ENCODE measurements at places on chromosomes 6 and 20. TPM values are rescaled to one million over a fixed set of nuclear protein-coding genes. Genes with fewer than 3 reads are reported as not detected.
A peak's percentile ranks its signal among the peaks of the same experiment; 100 is the strongest.

- no peaks in the 10 kb centered on the region for H3K36me3 ChIP-seq
- no peak overlapping the region for H3K27ac ChIP-seq
- peaks cover under 1% of the 10 kb centered on the region for H3K27me3 ChIP-seq
- H3K4me1 ChIP-seq = peaks cover 10% of the 10 kb centered on the region
These were observed 75.2 kb upstream of the ARID1B start for GRCh38 chr6:156701966-156702365.

Gene GABBR1
- 158 TPM for total RNA-seq

DNA sequence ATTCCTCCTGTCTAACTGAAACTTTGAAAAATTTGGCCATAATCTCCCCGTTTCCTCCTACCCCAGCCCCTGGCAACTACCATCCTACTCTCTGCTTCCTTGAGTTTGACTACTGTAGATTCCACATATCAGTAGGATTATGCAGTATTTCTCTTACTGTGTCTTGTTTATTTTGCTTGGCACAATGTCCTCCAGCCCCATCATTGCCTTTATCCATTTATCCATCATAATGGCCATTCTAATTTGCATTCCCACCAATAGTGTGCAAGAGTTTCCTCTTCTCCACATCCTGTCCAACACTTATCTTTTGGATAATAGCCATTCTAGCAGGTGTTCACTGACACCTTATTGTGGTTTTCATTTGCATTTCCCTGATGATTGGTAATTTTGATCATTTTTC is 202.3 kb downstream of the THBS2 start:
- no peak for DNase-seq
- H3K4me3 ChIP-seq = no peak overlapping the region
- H3K4me1 ChIP-seq = no peaks in the 10 kb centered on the region
- H3K27me3 ChIP-seq = no peaks in the 10 kb centered on the region

DNA sequence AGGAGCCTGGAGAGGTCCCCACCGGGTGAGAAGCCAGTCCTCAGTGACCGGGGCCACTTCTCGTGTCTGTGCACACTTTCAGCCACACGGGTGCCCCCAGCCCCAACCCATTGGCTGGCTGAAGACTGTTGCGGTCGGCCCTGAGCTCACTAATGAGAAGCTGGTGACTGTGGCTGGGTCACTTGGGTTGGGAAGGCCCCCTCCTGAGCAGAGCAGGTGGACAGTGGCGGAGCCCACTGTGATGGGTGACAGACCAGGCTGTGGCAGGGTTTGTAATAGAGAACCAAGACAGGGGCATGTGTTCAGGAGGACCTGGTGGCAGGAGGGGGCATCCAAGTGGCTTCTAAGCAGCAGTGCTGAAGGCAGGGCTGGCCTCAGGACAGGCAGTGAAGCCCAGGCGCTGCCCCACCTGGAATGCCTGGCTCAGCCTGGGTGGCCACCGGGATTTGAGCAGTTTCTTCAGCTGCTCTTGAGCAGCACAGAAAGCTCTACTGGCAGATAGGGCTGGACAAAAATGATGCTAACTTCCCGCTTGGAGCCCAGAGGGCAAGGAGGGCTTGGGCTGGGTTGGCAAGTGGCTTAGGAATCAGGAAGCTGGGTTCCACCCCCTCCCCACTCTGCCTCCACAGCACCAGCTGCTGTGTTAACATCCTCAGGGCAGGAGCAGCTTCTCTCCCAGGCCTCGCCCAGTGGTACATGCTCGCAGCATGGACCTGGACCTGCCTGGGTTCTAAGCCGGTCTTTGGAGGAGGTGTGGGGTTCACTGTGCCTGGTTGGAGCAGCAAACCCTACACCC is 256.4 kb downstream of the CDH4 start:
- no peak for DNase-seq
- H3K36me3 ChIP-seq = no peaks in the 10 kb centered on the region
- H3K27me3 ChIP-seq = peaks cover 2% of the 10 kb centered on the region
- H3K27ac ChIP-seq = no peak overlapping the region

Gene BPIFB1
- total RNA-seq = not detected

DNA sequence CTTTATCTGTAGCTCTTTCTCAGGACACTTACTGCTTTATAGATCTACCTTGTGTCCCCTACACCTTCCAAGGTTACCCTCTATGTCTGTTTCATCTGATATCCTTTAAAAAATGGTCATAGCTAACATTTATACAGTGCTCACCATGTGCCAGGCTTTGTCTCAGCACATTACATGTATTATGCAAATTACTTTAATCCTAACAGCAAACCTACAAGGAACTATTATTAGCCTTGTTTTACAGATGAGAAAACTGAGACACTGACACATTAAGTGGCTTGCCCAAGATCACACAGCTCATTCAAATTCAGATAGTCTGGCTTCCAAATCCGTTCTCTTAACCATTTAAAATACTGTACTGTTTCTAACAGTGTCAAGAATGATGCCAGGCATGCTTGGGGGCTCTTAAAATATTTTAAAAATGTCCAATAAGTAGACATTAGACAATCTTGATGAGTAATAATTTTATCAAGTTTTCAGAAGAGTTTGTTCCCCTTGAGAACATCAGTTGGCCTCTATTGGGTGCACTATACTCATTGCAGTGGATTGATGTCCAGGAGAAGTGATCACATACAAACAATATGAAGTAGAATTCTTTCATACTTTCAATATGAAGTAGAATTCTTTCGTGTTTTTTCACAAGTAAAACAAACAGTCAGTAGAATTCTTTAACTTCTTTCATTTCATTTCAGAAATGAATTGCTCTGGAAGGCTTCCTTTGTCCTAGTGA is 69.6 kb downstream of the DNAH8 start:
- no peak for DNase-seq
- no peak overlapping the region for H3K27ac ChIP-seq
- H3K27me3 ChIP-seq = no peaks in the 10 kb centered on the region
- H3K4me3 ChIP-seq = no peak overlapping the region
- H3K36me3 ChIP-seq = no peaks in the 10 kb centered on the region

- no peak overlapping the region for H3K4me3 ChIP-seq
- no peak for DNase-seq
- no peaks in the 10 kb centered on the region for H3K27me3 ChIP-seq
- no peak overlapping the region for H3K27ac ChIP-seq
- no peaks in the 10 kb centered on the region for H3K36me3 ChIP-seq
- H3K4me1 ChIP-seq = no peaks in the 10 kb centered on the region
These were observed 80.5 kb upstream of the SGK1 start for GRCh38 chr6:134398453-134398852.

DNA sequence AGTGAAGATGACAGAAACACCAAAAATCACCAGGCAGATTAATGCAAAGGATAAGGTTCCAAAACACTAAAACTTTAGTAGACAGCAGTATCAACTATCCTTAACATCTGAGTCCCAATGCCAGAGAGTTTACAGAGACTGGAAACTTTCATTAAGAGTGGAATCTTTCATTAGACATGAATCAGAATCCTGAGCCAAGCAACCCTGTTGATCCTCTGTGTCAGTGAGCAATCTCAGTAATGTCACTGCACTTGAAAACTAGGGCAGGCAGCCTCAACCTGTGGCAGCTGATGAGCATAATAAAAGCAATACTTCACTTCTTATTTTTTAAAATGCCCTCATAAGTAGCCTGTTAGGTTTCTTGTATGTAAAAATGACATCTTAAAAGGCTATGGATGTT is 252.8 kb upstream of the PLN start:
- no peak overlapping the region for H3K27ac ChIP-seq
- H3K4me3 ChIP-seq = no peak overlapping the region
- H3K36me3 ChIP-seq = no peaks in the 10 kb centered on the region
- DNase-seq = no peak
- peaks cover 5% of the 10 kb centered on the region for H3K4me1 ChIP-seq
- H3K27me3 ChIP-seq = no peaks in the 10 kb centered on the region

Gene GSTA2
- total RNA-seq = not detected

DNA sequence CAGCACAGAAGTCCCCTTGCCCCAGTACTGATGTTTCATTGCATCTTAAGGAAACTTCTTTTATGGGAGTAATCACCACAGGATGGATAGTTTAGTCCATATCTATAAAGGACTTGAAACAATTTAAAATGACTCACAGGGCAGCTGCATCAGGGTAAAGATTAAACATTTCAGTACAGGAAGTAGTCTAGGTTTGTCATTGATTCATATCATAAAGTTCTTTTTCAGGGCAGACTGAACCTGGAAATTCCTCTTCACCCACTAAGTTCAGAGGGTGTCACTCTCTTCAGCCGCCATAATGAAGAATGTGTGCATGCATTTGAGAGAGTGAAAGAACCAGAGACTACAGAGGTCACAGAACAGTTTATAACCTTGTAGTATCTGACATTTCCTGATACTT is 296.3 kb upstream of the JAG1 start:
- DNase-seq = no peak
- H3K27me3 ChIP-seq = no peaks in the 10 kb centered on the region
- H3K27ac ChIP-seq = no peak overlapping the region
- H3K4me1 ChIP-seq = no peaks in the 10 kb centered on the region
- H3K4me3 ChIP-seq = no peak overlapping the region
- no peaks in the 10 kb centered on the region for H3K36me3 ChIP-seq

GRCh38 chr20:62900692-62901584 is 25.4 kb downstream of the DIDO1 start:
- peak overlapping the region; percentile 28 for H3K27ac ChIP-seq
- no peak for DNase-seq
- peaks cover 44% of the 10 kb centered on the region for H3K4me1 ChIP-seq
- no peak overlapping the region for H3K4me3 ChIP-seq

GRCh38 chr20:33404281-33404680 is 3.0 kb upstream of the CDK5RAP1 start:
- H3K4me3 ChIP-seq = no peak overlapping the region
- peaks cover 8% of the 10 kb centered on the region for H3K36me3 ChIP-seq
- H3K4me1 ChIP-seq = peaks cover 6% of the 10 kb centered on the region

- peaks cover 3% of the 10 kb centered on the region for H3K4me1 ChIP-seq
- peak within 1 kb of the TSS; percentile 95 for H3K27ac ChIP-seq
- DNase-seq = peak; percentile 92
- no peaks in the 10 kb centered on the region for H3K36me3 ChIP-seq
- peak within 1 kb of the TSS; percentile 100 for H3K4me3 ChIP-seq
- H3K27me3 ChIP-seq = peaks cover 7% of the 10 kb centered on the region
These were observed at the start of gene PRR3 for GRCh38 chr6:30556906-30557682. Gene PRR3, plus strand, starts transcription at chr6:30557295. Its CDS starts 50 bp downstream, at chr6:30557345.

- peaks cover 4% of the 10 kb centered on the region for H3K4me1 ChIP-seq
- no peak overlapping the region for H3K4me3 ChIP-seq
These were observed 16.1 kb downstream of the PPIL1 start for GRCh38 chr6:36858407-36858981.

DNA sequence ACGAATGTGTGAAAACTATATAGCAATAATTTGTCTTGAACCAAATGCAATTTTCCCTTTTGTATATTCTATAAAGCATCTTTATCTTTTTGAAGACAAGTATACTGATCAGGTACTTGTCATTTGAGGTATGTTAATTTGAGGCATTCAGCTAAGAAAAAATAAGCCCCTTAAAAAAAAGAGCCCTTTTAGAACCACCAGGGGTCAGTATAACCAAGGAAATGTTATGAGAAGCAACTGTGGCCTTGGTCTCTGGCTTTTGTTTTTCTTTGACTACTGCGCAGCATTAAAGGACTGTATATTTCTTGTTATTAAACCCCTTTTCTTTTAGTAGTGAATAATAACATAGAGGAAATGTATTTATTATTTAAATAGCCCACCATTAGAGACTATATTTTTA is 43.1 kb downstream of the CD109 start:
- H3K27me3 ChIP-seq = no peaks in the 10 kb centered on the region
- no peaks in the 10 kb centered on the region for H3K4me1 ChIP-seq
- H3K36me3 ChIP-seq = no peaks in the 10 kb centered on the region

DNA sequence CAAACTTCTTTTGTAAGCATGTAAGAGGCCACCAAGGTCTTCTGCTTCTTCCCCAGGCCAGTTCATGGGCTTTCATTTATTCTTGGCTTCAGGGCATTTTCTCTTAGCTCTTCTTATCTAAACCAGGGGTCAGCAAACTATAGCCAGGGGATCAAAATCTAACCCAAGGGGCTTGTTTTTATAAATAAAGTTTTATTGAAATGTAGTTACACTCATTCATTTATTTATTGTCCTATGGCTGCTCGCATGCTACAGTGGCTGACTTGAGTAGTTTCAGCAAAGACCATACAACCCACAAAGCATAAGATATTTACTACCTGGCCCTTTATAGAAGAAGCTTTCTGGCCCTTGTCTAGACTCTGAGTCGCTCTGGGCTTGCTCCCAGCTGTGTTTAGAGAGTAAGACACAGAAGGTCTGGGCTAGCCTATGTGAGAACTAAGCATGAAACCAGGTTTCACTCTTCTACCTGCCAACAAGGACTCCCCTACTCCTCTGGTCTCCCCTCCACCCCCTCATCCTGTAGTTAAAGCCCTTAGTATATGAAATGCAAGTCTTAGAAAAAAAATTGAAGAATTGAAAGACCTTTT is 43.2 kb downstream of the KHDC1L start:
- DNase-seq = no peak
- H3K27me3 ChIP-seq = no peaks in the 10 kb centered on the region
- H3K36me3 ChIP-seq = no peaks in the 10 kb centered on the region
- H3K4me3 ChIP-seq = no peak overlapping the region
- H3K27ac ChIP-seq = no peak overlapping the region

- peaks cover 51% of the 10 kb centered on the region for H3K27me3 ChIP-seq
- peaks cover 4% of the 10 kb centered on the region for H3K4me1 ChIP-seq
- H3K4me3 ChIP-seq = peak overlapping the region; percentile 55
These were observed 151.1 kb downstream of the TRIM27 start for GRCh38 chr6:28772480-28773381.

GRCh38 chr6:169720207-169720855 is 4.0 kb downstream of the PHF10 start:
- no peak overlapping the region for H3K4me3 ChIP-seq
- H3K4me1 ChIP-seq = peaks cover 3% of the 10 kb centered on the region
- DNase-seq = no peak
- no peaks in the 10 kb centered on the region for H3K36me3 ChIP-seq
- H3K27me3 ChIP-seq = peaks cover 8% of the 10 kb centered on the region

Gene GPR6
- total RNA-seq = not detected

DNA sequence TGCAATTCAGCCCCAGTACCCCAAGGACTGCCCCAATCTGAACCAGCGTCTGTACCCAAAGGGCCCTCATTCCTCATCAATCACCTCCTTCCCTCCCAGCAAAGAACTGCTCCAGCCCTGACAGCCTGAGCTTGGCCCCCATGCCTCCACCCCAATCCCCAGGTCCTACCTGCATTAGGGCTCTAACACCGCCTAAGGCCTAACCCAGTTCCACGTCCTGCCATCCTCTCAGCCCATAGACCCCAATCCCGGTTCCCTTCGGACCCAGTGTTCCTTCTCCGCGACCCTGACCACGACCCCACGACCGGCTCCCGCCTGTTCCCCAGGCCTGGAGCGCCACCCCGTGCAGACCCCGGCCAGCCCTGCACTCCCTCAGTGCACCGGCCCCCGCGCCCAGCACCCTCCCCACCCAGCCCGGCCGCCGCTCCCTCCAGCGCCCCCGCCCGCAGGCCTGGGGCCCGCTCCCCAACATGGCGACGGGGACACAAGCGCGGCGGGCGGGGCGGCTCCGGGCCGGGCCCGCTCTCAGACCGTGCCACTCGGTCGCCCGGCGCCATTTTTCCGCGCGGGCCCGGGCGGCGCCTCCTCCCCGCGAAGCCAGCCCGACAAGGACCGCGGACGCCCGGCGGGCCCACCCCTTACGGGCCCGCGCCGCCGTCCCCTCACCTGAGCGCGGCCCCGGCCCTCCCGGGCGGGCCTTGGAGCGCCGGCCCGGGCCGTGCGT is 483 bp downstream of the NCOA6 start:
- DNase-seq = peak; percentile 81
- H3K4me1 ChIP-seq = peaks cover 10% of the 10 kb centered on the region
- H3K36me3 ChIP-seq = peaks cover 6% of the 10 kb centered on the region
- H3K27me3 ChIP-seq = peaks cover 6% of the 10 kb centered on the region
- peak overlapping the region; percentile 100 for H3K4me3 ChIP-seq

Gene ABHD16A
- total RNA-seq = 120 TPM

Gene NNAT
- 1,047 TPM for total RNA-seq

Gene FRS3
- total RNA-seq = 17.8 TPM
